T-helper 1 cell treated with Interleukin-12 subunit alpha and Interleukin-12 subunit beta and Interleukin-4 antibody, amounts not matched to agents 30 ng/mL and 1 ng/mL, for 36 hours (primary cell): ENCODE measurements at places on chromosomes 13 and 19. TPM values are rescaled to one million over a fixed set of nuclear protein-coding genes. Genes with fewer than 3 reads are reported as not detected.

Gene GPR183
- total RNA-seq = 14.5 and 15.4 TPM in 2 replicates

Gene CYP4F2
- total RNA-seq = not detected in 2 replicates

Gene CD22
- 2.4 and 3.2 TPM in 2 replicates for total RNA-seq

Gene FUT2
- total RNA-seq = not detected in 2 replicates

Gene CD33
- total RNA-seq = 8.5 and 10.4 TPM in 2 replicates
